ENCODE measurements at places on chromosomes 3 and 15.

DNA sequence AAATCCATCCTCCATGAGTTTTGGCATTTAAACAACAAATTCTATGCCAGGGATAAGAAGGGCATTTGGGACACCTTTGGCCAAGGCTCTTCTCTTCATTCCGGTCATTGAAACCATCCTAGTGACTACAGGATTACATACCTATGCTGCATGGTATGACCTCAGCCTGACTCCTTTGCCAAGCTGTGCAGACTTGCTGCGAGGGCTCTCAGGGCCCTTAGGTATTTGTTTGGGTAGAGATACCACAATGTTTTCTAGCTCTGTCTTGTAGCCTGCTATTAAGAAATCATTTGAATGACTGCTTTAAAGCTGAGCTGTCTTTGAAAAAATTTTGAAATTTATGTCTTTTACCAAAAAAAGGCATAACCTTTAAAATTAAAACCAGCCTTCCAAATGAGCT is 749.8 kb upstream of the SGO1 start:
- DNase-seq, result no peak

DNA sequence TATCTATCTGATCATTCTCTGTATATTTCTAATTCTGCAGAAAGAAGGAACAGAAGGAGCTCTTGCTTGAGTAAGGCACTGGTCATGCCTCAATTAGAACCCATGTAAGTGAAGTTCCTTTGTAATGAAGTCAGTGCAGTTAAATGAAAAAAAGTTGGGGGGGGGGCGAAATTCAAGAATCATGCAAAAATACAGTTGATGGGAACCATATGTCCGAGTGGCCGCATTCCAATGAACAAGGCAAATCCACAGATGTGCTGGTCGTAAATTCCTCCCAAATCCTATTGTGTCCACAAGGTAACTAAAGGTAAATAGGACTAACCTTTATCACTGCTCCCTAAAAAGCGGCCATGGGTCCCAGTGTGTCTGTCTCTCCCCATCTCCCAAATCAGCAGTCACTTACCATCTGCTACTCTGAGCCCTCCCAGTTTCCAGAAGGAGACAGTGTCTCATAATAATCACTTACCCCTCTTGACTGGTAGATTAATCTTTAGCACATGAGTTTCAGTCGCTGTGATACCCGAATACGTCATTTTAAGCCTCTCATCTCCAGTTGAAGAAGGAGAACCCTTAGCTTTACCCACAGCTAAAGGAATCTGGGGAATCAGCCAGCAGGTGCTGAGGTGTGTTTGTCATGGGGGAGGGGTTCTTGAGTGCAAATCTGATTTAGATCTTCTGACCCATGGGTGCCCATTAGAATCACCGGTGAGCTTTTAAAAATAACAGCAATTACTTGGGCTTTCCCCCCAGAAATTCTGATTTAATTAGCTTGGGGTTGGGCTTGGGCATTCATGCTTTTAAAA is 56.3 kb upstream of the EPHB3 start:
- no peak for DNase-seq

DNA sequence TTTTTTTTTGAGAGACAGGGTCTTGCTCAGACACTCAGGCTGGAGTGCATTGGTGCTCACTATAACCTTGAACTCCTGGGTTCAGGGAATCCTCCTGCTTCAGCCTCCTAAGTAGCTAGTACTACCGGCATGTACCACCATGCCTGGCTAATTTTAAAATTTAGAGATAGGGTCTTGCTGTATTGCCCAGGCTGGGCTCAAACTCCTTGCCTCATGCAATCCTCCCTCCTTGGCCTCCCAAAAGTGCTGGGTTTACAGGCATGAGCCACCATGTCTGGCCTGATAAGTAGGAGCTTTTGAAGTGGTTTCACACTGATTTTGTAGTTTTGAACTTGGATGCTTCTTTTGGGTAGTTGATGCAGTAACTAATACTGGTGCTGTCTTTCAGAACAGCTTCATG is 7.8 kb downstream of the MAP2K1 start:
- no peak for DNase-seq

GRCh38 chr15:93485438-93486327 is 396.7 kb upstream of the RGMA start:
- DNase-seq, result no peak

GRCh38 chr3:134311693-134312071 is 61.0 kb upstream of the RYK start:
- DNase-seq, result no peak

Data from GM20000 (cell line).